ENCODE measurements at places on chromosomes 1 and 21. TPM values are rescaled to one million over a fixed set of nuclear protein-coding genes. Genes with fewer than 3 reads are reported as not detected.

- DNase-seq, result no peak
Measured at GRCh38 chr1:11691928-11692711, 610 bp downstream of the DRAXIN start.

DNA sequence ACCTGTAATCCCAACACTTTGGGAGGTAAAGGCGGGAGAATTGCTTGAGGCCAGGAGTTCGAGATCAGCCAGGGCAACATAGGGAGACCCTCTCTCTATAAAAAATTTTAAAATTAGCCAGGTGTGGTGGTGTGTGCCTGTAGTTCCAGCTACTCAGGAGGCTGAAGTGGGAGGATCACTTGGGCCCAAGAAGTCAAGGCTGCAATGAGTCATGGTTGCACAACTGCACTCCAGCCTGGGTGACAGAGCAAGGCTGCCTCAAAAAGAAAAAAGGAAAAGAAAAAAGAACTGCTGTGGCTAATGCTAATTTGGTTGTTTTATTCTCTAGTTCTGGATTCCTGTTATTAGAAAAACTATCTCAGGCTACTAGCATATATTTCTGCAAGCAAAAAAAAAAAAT lies 29.8 kb downstream of the DBT start:
- no peak for DNase-seq

GRCh38 chr1:200359610-200360163 lies 50.1 kb downstream of the ZNF281 start:
- no peak for DNase-seq

Gene TNFRSF4
- 9.8 TPM for polyA plus RNA-seq

DNA sequence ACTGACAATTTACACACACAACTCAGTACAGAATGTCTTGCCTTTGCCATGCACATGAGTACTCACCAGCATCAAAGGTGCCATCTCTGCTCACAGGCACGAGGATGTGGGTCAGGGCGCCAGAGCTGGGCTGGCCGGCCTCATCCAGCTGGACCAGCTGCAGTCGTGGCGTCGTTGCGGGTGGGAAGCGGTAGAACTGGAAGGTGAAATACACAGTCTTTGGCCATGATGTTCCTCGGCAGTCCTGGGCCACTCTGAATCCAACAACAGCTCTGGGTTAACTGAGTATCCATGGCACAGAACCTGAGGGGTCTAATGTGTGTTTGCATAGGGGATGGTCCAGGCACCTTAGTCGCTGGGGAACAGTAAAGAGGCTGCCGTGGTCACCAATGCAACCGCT lies 87.7 kb downstream of the NPHP4 start:
- no peak for DNase-seq

Gene CLCA4
- polyA plus RNA-seq, result 0.04 TPM

GRCh38 chr1:178188306-178188705 lies 94.4 kb downstream of the RASAL2 start:
- no peak for DNase-seq

Gene COL11A1
- polyA plus RNA-seq, result not detected
